ENCODE measurements at places on chromosomes 5 and 9. TPM values are rescaled to one million over a fixed set of nuclear protein-coding genes. Genes with fewer than 3 reads are reported as not detected.

CEL gene
- 0.84 TPM for total RNA-seq

AIF1L gene
- 11.9 TPM for total RNA-seq

DNA sequence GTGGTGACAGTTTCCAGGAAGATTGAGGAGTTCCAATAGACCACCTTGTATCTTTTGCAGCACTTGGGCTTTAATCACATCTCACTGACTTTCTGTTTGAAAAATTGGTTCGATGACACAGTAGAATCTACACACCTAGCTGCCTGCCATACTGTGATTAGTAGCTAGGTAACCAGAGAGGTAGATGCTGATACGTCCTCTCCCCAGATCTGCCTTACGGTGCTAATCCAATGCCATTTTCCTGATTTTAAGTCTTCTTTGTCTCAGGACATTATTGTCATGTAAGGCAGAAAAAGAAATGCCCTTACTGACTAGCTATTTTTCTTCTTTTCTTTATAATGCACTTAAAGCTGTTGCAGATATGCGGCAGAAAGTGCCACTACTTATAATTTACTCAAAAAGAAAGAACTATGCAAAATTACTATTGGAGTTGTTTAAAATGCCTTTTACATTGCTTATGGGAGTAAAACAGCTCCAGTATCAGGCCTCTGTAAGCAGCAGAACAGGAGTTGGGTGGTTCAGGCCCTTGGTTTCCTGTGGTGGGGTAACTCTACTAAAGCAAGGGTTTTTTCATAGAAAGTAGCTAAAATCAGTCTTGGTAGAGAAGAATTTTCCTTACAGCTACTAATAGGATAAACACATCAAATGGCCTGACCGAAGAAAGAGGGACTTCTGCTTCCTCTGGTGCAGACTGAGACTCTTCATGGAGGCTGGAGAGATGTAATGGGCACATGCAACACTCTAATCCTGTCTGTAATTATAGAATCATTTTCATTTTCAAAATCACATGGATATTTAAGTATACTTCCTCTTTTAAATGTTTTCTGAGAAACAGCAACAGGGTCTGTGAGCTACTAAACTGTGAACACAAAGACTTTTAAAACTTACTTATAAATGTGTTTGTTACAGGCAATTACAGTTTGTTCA lies 177.2 kb downstream of the MAPKAP1 start:
- no peak for DNase-seq

DNA sequence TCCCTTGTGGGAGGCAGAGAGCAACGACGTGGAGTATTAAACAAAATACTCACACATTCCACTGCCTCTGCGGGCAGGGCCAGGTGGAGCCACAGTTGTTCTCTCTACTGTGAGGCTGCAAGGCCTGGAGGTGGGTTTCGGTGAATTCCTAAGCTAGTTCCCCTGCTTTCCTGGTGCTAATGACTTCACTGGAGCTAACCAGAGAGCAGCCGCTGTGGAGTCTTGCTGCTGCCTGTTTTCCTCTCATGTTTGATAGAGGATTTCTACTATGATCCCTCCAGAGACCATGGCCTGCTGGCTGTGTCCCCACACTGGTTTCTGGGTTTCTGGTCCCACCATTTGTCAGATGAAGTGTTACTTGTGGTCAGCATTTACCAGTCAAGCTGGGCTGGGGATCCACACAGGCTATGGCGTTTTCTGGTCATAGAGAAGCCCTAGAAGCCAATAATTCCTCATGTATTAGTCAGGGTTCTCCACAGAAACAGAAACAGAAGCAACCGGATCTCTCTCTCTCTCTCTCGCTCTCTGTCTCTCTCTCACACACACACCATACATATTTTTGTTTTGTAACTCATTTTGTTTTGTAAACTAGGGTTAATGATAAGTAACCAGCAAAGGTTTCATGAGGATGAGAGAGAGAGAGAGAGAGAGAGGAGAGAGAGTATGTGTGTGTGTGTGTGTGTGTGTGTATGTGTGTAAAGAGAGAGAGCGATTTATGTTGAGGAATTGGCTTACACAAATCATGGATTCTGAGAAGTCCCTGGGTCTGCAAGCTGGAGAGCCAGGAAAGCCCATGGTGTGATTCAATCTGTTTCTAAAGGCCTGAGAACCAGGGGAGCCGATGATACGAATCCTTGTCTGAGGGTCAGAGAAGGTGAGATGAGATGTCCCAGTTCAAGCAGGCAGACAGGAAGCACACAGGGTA lies 403.0 kb downstream of the GADD45G start:
- DNase-seq = no peak

GRCh38 chr5:54595721-54596120 lies 78.2 kb downstream of the SNX18 start:
- no peak for DNase-seq
